Activated CD4-positive, alpha-beta T cell treated with anti-CD3 and anti-CD28 coated beads, Interleukin-2, amount 50 U/mL, for 4 hours (primary cell): ENCODE measurements at places on chromosomes 7 and 10.
A peak's percentile ranks its signal among the peaks of the same experiment; 100 is the strongest.

DNA sequence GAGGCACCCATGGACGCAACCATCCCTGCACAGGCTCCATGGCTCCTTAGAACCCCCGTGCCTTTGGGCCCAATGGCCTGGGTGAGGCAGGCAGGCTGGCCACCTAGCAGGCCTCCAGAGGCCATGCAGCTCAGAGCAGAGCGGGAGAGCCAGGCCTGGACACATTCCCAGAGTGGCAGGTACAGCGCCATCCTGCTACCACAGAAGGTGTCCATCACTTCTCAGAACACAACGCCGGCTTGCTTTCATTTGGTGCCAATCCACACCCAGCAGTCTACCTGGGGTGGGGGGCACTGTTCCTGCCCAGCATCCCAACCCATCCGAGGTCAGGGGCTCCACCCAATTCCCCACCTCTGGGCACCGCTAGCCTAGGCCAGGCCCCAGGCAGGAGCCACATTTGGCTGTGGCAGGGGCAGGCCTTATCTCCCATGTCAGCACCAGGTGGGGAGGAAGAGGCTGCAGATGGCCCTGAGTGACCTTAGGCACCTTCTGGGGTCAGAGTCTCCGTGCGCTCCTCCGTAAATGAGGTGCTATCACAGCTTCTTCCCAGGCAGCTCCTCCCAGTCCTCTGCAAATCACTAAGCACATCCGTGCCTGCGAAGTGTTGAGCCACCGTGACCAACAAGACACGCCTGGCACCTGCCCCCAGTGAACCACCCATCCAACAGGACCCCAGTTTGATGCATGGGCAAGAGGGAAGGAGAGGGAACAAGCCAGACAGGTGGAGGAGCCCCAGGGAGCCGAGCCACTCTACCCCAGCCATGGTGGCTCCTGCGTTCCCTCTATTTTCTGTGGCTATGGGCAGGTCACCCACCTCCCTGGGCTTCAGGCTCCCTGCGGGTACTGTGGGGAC, 14.2 kb downstream of the KCNH2 start:
- no peak for DNase-seq

DNA sequence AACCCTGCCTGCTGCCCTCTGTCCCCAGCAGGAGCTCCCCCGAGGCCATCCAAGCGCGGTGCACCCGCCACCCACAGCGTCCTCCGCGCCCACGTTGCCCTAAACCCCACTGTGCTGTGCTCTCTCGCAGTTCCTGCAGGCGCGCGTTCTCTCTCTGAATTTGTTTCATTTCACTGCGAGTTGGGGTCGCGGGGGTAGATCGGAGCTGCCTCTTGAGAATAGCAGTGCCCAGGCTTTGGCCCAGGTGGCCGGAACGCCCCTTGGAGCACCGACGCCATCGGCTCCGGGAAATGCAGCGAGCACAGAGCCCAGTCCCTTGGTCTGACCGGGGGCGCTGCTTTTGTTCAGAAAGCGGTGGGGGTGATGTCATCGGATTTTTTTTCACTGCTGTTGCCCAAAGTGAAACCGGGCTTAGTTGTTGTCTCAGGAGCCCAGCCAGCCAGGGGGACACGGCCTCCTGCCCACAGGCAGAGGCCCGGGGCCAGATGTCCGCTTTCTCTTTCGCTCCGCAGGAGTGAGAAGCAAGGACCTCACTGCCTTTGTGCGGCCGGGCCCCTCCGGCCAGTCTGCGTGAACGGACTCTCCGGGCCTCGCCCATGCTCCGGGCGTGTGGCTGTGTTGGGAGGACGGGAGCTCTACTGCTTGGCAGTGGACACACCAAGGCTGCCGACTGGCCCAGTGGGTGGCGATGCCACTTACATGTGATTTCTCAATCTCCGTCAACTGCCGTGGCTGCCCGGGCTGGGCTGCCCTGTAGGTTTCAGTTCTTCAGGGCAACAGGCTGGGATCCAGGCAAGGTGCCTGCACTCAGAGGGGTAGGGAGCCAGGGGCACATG, 43.1 kb downstream of the FOXK1 start:
- DNase-seq: peak; percentile 29

- DNase-seq: no peak
These were observed 219.3 kb downstream of the GATA3 start for GRCh38 chr10:8273749-8274148.

DNA sequence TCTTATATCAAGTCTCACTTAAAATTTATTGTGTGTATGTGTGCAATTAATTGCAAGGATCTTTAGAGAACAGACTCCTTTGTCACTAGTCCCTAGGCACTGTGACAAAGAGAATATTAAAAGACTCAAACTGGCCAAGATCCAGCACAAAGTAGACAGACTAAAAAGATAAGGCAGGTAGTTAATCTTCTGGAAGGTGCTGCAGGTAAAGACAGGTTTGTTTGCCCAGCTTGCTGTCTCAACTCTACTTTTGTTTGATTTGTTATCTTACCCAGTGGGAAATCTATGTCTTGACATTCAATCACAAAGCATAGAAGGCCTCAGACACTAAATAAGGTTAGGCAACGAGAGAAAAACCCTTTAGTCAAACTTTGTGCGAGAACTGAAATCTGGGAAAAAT, 807.9 kb upstream of the LRRN3 start:
- no peak for DNase-seq

DNA sequence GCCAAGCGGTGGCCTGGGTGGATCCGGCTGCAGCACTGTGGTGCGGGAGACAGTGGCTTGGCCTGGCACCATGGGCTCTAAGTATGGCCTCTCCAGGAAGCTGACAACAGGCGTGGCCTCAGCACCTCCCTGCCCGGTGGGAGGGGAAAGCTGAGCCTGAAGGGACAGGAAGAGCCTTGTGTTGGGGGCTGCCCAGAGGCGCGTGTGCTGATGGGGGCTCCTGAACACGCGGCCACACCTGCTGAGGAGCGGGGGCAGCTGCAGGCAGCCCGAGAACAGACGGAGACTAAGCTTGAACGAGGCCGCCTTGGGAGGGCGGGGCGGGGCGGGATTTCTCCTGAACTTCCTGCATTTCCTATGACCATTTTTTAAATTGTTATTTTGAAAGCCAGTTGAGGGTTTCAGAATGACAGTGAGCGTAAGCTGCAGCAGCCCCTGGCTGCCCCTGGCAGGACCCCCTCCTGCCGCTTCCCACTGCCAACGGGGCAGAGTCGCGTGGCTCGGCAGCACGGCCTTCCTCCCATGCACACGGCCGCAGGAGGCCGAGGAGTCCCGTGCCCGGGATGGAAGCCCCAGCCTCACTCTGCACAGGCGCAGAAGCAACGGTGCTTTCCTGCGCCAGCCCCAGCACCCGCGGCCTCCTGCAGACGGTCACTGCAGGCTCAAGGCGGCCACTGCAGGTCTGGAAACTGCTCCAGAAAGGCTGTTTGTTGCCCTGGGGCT, 43.2 kb downstream of the DPYSL4 start:
- no peak for DNase-seq

DNA sequence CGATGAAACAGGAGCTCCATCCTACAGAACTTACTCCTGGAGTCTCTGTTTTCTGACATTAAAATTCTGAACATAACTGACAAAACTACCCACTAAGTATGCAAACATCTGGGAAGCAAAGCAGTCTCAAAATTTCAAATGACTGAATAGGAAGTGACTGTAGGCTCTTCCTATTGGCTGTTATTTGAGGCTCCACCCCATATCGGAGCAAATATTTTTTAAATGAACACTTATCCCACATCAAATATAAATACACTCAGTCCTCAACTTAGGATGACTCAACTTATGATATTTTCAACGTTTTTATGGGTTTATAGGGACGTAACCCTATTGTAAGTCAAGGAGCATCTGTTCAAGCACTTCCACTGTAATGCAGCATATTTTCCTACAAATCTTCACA, 8.8 kb downstream of the HSPA12A start:
- DNase-seq: no peak

GRCh38 chr10:68302503-68302823, 29.4 kb upstream of the HNRNPH3 start:
- no peak for DNase-seq

DNA sequence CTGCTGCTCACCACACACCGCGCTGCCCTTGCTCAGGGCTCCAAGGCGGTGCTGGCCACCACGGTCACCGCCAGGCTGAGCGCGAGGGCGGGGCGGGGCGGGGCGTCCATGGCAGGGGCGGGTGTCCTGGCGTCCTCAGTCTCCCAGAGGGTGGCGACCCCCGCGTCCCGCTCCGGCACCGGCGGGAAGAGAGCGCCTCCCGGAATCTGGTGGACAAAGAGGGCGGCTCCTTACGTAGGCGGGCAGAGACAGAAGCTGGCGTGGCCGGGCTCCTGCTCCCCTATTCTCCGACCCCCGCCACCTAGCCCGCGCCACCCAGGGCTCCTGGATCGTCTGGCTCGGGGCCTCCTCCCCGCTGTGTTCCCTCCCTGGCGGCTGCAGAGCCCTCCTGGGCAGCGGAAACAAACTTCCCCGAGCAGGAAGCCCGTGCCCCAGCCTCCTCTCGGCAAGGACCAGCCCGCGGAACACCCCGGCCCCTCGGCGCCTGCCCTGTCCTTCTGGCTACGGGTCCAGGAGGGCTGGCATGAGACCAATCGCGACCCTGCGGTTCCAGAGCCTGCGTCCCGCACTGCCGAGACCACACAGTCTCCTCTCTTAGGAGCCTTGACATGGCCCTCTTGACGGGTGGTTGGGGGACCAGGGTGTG, 133.8 kb upstream of the ZNF92 start:
- DNase-seq: no peak

DNA sequence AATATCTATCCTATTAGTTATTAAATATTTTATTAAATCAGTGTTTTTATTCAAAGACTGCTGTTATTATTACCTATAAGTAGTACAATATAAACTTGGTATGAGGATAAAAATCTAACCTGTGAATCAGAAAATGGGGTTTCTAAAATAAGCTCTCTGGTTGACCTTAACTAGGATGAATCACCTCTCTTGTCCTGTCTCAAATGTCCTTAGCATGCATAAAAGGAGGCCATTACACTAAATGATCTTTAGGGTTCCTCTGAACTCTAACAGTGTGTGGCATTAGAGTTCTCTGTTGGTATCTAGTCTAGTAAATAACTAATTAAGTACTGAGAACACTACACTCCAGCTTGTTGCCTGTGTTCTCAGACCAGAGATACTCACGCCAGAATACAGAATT, 143.1 kb upstream of the LRRTM3 start:
- no peak for DNase-seq

GRCh38 chr10:21972584-21972983, 30.9 kb downstream of the DNAJC1 start:
- no peak for DNase-seq

- DNase-seq: no peak
These were observed 149.0 kb downstream of the TNS3 start for GRCh38 chr7:47432671-47433563.

DNA sequence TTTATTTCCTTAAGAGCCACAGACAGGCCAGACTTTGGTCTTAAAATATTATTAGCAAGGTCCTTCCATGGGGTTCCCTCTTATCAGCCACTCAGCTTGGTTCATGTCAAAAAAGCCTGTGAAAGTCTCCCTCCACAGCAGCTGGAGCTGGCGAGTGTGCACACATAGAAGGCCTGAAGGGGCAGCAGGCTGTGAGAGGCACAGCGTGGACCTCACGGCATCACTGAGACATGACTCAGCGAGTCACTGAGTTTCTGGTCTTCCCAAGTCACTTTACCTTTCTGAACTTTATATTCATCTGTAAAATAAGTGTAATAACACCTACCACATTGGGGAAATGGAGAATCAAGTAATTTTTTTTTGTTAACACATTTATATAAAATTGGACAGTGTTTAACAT, 8.7 kb downstream of the TAF3 start:
- no peak for DNase-seq

GRCh38 chr7:11748884-11749283, 83.1 kb downstream of the THSD7A start:
- DNase-seq: no peak

DNA sequence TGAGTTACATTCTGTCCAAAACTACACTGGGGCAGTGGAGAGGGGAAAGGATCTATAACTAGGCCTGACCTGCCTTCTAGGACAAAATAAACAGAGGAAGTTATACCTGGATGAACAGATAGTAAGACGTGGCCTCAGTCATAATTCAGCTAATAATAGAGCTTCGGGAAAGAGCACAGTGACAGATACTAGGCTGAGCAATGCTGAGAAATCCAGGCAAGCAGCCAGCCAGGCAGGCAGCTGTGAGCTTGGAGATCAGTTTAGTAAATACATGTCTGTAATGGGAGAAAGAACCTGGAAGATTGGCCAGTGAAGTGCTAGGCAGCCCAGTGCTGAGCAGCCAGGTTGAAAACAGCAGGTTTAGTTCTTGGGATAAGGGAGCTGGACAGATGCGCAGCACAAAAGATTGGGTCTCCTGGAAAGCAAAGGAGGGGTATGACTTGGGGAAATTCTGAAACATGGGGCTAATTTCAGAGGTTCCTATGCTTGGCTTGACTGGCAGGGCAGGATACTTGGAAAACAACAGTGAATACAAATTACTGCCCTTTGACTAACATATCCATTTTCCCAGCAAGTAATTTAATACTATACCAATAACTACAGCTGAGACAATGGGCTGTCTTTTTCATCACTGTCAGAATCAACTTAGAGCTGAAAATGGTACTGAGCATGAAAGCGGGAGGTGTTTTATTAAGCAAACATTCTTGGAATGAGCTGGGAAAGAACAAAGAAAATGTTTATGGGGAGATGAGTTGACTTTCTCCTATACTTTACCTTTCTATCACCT, 140.8 kb downstream of the DGKB start:
- DNase-seq: no peak
